Keratinocyte (primary cell): ENCODE measurements at places on chromosomes 12 and 14.

- DNase-seq = no peak
Observed at GRCh38 chr14:63342371-63342770, 23.6 kb upstream of the GPHB5 start.

- DNase-seq = no peak
Observed at GRCh38 chr14:104691546-104692260, 2.3 kb downstream of the INF2 start.

DNA sequence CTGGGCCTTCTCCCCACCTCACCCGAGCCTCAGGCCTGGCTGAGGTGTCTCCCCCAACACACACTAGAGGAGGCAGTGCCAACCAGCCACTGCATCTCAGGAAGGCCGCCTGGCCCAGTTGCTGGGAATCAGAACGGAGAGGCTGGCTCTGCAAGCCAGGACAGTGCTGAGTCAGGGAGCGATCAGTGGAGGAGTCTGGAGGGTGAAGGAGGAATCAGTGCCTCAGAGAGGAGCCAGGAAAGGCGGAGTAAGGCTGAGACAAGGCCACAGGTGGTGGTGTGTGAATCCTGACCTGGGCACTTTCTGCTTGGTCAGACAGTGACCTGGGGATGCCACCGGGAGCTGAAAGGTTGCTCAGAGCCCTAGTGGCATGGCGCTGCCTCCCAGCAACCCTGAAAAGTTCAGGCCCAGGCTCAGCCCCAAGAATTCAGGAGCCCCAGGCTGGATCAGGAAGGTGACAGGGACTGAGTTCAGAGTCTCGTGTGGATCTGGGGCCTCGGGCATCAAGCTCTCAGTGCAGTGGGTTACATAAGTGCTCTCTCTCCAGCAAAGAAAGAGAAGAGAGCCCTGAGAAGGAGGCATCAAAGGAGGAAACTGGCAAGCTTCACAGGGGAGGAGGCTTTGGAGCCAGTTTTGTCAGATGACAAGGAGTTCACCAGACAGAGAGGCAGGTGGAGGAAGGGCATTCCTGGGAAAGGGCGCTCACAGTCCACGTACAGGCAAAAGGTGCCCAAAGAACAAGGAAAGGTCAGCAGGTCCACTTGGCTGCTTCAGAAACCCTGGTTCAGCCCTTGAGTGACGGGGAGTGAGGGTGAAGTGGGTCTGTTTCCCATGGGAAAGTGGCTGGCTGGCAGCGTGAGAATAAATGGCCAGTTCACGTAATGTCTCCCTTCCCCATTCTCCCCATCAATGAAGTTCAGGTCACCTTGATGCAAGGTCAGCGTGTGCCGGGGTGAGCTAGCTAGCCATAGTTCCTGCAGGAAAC lies 87.8 kb downstream of the ZFP36L1 start:
- no peak for DNase-seq

GRCh38 chr12:94285943-94286582 lies 137.7 kb downstream of the PLXNC1 start:
- no peak for DNase-seq

DNA sequence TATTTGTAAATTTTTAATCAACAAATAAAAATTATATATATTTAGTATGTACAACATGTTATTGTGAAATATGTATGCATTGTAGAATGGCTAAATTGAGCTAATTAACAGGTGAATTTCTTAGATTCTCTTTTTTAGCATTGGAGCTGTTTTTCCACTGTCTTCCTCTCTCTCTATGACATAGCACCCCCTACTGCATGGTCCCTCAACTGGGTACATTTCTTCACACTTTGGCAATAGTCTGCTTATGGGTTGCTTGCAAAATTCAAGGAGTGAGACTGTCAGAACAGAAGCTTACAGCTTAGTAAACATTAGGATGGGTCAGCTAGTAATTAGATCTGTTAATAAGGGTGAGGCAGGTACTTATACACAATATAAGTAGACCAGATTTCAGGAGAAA lies 658.5 kb upstream of the MGAT4C start:
- no peak for DNase-seq

DNA sequence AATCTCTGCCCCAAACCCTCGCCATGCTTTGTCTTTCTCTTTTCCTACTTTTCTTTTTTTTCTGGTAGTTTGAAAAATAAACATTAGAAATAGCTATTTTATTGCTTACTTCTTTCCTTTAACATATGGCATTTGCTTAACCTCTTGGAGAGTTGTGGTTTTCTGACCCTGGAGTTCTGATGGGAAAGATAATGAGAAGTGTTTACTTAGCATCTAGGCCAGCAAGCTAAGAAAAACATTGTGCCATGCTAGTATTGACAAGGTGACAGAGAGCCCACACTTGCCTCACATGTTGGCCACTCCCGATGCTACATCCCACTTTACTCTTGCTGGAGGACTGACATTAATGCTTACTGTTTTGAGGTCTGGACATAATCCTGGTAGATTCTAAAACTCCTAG lies 886.2 kb downstream of the DIO2 start:
- DNase-seq = no peak

GRCh38 chr12:98606359-98606988 lies 13.0 kb downstream of the SLC25A3 start:
- DNase-seq = no peak

GRCh38 chr12:50732591-50732990 lies 31.3 kb upstream of the ATF1 start:
- DNase-seq = no peak

DNA sequence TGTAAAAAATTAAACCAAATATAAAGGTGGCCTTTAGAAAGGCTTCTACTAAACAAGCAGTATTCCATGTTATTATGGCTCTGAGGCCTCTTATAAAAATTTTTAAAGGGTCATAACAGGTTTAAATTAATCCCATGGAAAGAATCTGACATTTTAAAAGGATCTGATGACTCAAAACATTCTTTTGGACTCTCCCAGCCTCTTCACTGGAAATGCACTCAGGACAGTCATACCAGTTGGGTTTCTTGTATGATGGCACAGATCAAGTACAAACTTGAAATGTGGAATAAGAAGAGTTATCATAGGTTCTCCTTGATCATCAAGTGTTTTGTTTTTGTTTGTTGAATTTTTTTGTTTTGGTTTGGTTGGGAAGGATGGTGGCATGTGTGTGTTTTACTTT lies 50.8 kb downstream of the PPP2R5E start:
- peak; percentile 26 for DNase-seq
